Stimulated activated CD4-positive, alpha-beta T cell treated with anti-CD3 and anti-CD28 coated beads, Interleukin-1b, Interleukin-23, amount 100 ng/mL, for 4 hours (primary cell): ENCODE measurements at places on chromosomes 12 and 14.

- no peak for DNase-seq
Observed at GRCh38 chr14:74897642-74898041, 15.9 kb downstream of the DLST start.

GRCh38 chr14:65180725-65181025, 78.4 kb upstream of the MAX start:
- DNase-seq, result no peak

GRCh38 chr12:53624458-53624857, 1.7 kb downstream of the ATF7 start:
- DNase-seq, result no peak

- no peak for DNase-seq
Observed at GRCh38 chr14:54462048-54462447, 20.9 kb upstream of the CNIH1 start.

GRCh38 chr14:96663491-96664067, 133.6 kb upstream of the VRK1 start:
- DNase-seq, result no peak

- no peak for DNase-seq
Observed at GRCh38 chr12:59010941-59011340, 90.6 kb upstream of the LRIG3 start.
